ENCODE measurements at places on chromosomes 4 and X.

DNA sequence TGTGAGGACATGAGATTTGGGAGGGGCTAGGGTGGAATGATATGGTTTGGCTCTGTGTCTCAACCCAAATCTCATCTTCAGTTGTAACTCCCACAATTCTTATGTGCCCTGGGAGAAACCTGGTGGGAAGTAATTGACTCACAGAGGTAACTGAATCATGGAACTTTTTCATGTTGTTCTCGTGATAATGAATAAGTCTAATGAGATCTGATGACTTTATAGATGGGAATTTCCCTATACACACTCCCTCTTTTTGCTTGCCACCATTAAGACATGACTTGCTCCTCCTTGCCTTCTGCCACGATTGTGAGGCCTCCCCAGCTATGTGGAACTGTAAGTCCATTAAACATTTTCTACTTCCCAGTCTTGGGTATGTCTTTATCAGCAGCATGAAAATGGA, 253.2 kb upstream of the GK2 start:
- DNase-seq, result no peak

- no peak for DNase-seq
Observed at GRCh38 chr4:72312032-72312650, 256.9 kb downstream of the ADAMTS3 start.

DNA sequence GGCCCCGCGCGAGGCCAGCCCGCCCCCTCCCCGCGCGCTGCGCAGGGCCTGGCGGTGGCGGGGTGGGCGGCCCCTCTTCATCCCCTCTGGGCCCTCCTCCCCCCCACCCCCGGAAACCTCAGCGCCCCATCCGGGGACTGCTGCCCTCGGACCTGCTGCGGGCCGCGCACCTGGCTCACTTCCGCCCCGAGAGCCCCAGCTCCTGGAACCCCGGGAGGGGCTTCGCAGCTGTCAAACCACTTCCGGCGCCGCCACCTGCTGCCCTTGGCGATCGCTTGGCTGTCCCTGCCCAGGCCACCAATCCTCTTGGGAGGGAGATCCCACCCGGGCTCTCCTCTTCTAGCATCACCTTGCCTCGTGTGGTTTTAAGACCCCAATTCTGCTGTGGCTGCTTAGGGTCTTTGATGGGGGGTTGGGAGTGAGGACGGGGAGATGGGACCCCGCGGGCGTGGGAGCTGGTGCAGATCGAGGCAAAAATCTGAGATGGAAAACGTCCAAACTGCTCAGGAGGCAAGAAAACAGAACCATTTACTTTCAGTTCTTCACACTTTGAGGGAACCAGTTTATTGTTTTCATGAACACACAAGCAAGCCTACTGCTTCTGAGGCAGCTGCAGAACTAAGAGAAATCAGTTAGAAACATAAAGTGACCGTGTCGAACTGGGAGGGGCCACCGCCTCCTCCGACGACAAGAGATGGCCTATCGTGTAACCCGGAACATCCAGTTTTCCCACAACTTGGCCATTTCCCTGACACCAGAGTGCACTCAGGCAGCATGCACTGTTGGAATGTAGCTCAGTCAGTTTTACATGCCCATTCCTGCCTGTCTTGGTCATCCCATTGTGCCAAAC, 754 bp downstream of the MTMR1 start:
- peak; percentile 78 for DNase-seq

GRCh38 chr4:55742655-55743202, 76.9 kb upstream of the EXOC1L start:
- DNase-seq, result no peak

GRCh38 chr4:111330786-111331185, 707.9 kb upstream of the PITX2 start:
- DNase-seq, result no peak

GRCh38 chr4:188552741-188553275, 413.6 kb downstream of the TRIML1 start:
- no peak for DNase-seq

DNA sequence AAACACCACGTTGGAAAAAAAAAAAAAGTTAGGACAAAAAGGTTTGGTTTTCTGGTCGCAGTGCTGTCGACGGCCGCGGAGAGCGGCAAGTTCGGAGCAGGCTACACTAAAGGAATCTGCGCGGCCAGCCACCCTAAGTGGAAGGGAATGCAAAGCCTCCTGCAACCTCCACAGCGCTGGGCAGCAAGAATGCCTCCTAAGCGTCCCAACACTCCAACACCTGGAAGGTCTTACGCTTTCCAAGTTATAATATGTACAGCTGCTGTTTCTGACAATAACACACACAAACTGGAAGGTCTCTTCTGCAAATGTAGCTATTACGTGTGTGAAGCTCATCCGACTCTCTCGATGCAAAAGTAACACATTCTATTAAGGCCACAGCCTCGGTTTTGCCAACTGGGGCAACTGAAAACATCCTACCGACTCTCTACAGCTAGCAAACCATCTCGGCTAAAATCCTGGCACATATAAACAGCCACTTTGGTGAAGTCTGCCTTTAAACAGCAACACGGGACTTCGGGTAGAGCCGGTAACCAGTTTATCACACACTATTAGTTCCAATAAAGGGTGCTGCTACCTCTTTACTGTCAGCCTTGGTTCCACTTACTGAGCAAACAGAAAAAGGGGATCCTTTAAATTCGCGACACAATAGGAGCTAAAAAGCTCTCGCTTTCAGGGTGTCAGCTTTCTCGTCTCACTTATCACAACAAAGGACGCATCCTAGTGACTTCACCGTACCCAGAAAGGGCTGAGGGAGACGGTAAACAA, 895 bp downstream of the SMIM14 start:
- peak; percentile 40 for DNase-seq

DNA sequence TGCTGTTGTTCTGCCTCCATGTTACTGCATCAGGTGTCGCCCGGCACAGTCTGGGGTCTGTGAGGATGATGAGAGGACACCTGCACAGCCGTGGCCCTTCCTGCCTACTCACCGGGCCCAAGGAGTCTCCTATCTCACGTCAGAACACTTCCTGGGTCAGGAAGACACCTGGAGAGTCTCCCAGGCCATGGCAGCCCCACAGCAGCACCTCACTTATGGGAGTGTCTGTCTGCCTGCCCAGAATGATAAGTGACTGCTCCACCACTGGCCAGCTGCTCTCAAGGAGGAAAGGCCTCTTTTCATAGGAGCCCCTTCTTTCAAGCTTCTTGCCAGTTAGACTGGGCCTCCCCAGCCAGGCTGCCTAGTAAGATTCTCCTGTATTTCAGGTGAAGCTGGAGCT, 56.1 kb downstream of the NELFA start:
- DNase-seq, result no peak

- DNase-seq, result no peak
Observed at GRCh38 chr4:5827108-5828004, 65.5 kb downstream of the CRMP1 start.

DNA sequence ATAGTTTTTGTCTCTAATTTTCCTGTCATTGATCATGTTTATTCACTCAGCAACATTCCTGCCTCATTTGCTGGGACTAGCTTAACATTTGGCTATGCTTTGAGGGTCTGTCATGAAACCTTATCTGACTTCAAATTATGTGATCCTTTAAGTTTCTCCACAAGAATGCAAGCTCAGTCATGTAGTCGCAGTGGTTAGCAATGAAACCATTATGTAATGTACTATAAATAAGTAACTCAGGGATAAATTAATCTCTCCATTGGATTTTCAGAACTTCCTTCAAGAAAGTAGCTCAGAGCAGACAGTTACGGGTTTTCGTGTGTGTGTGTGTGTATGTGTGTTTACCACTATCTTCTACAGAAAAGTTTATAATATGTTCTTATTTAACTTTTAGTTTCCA, 993.6 kb downstream of the ADGRL3 start:
- DNase-seq, result no peak

GRCh38 chr4:1321946-1322650, 24.9 kb upstream of the UVSSA start:
- DNase-seq, result no peak

- no peak for DNase-seq
Observed at GRCh38 chr4:138070816-138071215, 171.3 kb downstream of the SLC7A11 start.

- DNase-seq, result no peak
Observed at GRCh38 chrX:152873361-152873760, 24.5 kb upstream of the ZNF185 start.

DNA sequence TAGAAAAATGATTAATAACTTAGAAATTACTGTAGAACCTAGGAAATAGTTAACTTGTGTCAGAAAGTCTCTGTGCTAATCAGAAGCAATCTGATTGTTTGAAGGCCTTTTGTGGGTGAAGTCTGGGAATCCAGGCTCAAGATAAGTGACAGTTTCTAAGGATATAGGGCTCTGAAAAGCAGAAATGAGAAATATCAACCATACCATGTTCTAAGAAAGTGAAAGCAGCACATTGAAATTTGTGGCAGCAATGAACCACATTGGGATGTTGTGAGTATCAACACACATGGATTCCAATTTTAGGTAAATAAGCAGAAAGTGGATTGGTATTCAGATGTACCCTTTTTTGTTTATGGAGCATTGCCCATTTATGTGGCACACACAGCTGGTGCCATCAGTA, 464.6 kb downstream of the IL15 start:
- no peak for DNase-seq

GRCh38 chr4:183320211-183321059, at the start of gene CLDN22:
TSS of gene CLDN22 (minus strand) at chr4:183320276. CDS start at chr4:183320218, 58 bp downstream.
- DNase-seq, result no peak

DNA sequence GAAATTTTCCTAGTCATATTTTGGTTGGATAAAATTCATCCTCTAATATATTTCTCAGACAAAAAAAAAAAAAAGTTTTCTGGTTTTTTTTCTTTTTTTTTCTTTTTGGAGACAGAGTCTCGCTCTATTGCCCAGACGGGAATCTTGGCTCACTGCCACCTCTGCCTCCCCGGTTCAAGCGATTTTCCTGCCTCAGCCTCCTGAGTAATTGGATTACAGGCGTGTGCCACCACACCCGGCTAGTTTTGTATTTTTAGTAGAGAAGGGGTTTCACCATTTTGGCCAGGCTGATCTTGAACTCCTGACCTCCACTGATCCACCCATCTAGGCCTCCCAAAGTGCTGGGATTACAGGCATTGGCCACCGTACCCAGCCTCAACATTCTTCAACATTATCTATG, 432.7 kb upstream of the PABPC4L start:
- no peak for DNase-seq

DNA sequence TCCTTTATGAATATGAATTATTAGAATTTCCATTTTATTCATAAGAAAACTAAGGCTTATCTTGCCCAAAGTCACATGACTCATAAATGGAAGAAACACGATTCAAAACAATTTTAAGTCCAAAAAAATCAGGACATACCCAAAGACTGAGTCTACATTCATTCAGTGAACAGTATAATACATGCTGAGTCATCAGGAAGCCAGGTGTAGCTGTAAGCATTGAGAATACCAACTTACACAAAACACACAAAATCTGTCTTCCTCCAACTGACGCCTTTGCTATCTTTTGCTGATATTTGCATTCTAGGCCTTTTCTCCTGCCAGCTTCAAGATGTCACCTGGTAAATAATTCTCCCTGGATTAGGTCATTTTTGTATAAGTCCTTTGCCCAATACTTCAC, 520.1 kb upstream of the GALNT7 start:
- DNase-seq, result no peak

- DNase-seq, result no peak
Observed at GRCh38 chrX:10177004-10177396, 20.2 kb downstream of the CLCN4 start.

DNA sequence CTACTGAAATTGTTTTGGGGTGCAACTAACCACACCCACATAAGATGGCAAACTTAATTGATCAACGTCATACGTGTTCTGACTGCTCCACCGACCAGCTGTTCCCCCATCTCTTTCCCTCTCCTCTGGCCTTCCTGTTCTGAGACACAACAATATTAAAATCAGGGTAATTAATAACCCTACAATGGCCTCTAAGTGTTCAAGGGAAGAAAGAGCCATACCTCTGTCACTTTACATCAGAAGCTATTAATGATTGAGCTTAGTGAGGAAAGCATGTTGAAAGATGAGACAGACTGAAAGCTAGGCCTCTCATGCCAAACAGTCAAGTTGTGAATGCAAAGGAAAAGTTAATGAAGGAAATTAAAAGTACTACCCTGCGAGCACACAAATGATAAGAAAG, 173.9 kb upstream of the FTHL17 start:
- no peak for DNase-seq
